ENCODE measurements at places on chromosomes 6 and 20. TPM values are rescaled to one million over a fixed set of nuclear protein-coding genes. Genes with fewer than 3 reads are reported as not detected.

CDH4 gene
- 1.1 TPM for total RNA-seq

CST5 gene
- not detected for total RNA-seq

SLC35A1 gene
- 15.6 TPM for total RNA-seq

DNA sequence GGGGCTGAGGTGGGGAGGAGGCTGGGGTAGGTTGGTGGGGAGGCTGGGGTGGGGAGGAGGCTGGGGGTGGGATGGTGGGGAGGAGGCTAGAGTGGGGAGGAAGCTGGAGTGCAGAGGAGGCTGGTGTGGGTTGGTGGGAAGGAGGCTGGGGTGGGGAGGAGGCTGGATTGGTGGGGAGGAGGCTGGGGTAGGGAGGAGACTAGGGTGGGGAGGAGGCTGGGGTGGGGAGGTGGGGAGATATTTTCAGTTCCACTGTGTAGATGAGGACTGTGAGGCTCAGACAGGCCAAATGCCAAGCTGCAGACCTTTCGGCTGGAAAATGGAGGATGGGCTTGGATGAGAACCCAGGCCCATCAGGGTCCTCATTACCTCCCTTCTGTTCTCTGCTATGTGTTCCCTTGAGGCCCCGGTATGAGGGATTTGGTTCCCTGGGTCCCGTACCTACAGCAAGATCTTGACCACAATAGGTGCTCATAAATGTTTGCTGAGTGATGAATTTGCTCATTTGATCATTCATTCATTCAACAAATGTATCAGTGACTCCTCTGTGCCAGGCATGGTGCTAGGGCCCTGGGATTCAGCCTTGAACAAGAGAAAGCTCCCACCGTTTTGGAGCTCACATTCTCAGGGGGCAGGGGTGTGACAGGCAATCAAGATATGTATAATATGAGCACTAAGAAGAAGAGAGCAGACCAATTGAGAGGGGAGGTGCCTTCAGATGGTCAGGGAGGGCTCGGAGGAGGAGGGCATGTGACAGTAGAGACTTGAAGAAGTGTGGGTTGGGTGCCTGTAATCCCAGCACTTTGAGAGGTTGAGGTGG is 36.1 kb upstream of the NOL4L start:
- DNase-seq, result peak; percentile 94

DNA sequence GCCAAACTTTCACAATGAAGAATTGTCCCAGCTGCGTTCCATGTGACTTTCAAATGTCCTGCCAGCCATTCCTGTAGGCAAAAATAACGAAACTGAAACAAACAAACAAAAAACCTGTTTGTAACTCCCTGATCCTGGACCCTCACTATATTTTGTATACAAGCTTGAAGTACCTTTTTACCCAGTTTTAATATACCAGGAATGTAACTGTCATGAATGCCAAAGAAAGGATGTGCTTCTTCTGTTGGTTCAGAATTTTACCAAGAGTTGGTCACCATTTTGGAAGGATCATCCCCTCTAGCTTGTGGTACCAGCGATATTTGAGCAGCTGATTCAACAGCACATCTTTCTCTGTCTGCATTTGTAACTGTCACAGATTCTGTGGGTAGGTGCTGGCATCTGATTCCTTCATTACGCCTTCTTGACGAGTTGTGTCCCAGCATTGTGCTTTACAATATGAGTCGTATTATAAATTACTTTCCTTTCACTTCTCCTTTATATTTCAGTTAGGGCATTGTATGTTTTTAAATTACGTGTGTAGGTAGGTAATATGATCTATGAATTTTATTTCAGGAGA is 93.9 kb downstream of the DLGAP4 start:
- DNase-seq, result no peak

DNA sequence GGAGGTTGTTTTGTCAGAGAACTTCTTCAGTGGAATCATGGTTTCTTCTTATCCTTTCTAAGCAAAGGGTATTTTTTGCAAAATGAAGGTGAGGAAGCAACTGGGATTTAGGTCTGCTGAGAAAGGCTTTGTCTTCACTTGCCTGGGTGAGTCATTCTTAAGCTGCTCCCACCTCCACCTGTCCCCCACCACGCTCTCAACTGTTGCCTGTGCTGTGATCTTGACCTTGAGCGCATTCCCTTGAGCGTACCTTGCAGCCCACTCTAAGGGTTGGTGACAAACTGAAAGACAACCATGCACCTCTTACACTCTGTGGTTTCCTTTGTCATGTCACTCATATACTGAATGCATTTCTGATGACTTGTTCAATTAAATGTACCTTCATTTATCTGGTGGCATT is 641.1 kb downstream of the RNF144B start:
- DNase-seq, result no peak

- no peak for DNase-seq
Observed at GRCh38 chr6:73028124-73028766, 197.1 kb downstream of the KHDC1L start.

DNA sequence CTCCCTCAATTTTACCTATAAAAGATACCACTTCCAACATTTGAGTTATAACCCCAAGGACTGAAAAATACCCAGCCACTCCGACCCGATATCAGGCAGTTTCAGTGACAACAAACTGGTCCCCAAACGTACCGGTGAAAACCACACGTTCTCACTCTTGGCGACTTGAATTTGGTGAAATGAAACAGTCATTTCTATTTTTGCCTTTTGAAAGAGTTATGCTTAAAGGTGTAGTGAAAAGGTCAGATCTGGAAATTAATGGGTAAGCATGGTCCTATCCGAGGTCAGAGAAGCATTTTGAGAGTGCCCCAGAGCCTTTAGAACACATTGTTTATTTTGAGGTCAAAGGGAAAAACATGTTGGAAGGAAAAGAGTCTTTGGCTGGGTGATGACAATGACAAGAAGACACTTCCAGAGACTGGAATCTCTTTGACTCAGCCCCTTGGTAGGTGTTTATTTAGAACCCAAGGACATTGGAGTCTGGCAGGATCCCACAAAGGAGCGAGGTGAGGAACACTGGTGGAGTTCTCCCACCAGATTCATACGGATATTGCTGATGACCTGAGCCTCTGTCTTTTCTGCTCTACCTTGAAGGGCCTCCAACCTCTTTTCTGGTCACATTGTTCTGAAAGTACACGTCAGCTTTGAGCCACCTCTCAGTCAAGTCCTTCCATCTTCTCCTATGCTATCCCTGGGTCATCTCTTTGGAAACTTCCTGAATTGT is 235.0 kb downstream of the GMPR start:
- DNase-seq, result no peak

DNA sequence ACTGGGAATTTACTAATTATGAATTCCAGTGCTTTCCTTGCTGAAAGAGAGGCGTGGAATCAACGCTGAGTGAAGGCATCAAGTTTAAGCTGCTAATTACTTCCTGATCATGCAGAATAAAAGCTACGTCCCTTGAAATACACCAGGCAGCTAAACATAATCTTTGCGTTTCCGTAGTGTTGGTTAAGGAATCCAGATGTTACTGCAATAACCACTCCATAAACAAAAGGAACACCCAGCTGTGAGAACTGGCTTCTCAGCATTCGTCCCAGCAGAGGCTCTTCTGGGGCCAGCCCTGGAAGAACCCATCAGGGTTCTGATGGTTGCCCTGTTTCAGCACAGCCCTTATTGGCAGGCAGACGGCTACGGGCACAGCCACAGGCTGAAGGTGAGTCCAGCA is 111.4 kb downstream of the CDH26 start:
- DNase-seq, result no peak

- DNase-seq, result no peak
Observed at GRCh38 chr6:35021004-35021403, 120.1 kb downstream of the TCP11 start.

DNA sequence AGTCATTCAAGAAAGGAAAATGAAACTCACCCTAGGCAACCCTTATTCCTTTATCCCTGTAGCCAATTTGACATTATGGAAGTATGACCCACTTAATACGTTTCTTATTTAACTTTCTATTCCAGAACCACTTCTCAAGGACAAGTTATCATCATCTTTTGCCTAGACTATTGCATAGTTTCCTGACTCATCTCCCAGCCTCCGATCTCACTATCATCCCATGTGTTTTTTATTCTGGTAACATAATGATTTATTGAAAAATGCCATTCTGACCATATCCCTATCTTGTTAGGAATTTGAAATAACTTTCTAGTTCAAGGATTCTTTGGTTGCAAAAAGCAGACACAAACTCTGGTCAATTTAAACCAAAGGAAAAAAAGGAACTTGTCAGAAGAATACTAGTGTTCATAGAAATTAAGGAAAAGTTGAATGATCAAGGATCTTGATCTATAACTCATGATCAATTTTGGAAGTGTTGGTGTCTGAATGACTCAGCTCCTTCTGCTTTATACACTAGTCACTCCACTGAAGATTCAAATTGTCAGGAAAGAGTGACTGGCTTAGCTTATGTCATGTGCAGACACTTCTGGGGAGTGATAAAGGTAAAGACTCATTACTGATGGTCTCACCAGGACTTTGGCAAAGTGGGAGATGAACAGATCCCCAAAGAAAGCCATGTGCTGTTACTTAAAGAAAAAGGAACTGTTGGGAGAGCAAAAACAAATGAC is 8.5 kb upstream of the TINAG start:
- DNase-seq, result no peak

- no peak for DNase-seq
Observed at GRCh38 chr6:112179631-112180030, 74.7 kb downstream of the LAMA4 start.

DNA sequence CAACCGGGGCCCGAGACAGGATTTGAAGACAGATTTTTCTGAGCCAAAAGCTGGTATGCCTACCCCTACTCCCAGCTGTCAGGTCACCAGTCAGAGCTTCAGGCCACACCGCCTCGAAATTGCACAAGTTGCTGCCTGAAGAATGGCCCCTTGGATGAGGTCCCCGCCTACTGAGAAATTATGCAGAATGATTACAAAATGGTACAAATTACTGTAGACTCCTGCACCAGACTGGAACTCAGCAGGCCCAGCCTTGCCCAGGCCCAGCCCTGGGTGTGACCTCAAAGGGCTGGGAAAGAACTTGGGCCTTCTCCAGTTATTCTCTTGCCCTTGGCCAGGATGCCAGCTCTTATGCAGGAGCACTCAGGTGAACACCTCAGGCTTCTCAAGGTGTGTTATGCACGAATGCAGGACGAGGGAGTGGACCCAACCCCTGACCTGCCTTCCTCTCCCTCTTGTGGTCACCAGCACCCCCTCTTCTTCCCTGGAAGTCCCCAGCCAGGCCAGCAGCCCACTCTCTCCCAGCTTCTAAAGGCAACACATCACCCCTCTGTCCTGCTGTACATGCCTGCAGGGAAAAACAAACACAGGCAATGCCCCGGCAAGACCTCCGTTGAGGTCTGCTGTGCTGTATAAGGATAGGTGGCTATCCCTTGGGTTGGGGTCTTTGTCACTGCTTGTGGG is 88.7 kb upstream of the NAA20 start:
- no peak for DNase-seq

DNA sequence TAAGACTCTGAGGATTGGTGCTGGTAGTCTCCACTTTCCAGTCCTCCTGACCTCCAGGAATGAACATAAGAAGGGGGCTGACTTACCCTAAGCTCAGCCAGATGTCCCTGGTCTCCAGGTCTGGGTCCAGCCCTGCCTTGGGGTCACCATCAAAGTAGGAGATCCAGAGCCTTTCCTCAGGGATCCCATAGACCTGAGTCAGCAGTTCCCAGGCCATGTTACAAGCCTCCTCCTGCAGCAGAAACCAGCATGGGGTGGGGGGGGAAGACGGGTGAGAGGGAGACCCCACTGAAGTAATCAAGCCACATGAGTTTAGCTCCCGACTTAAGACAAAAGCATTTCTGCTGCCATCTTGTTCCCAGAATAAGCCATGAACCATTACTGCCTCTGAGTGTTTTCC is 1.8 kb downstream of the AARS2 start:
- no peak for DNase-seq
